ENCODE measurements at places on chromosomes 3 and 15.

GRCh38 chr15:27884726-27885125 is 214.4 kb downstream of the OCA2 start:
- no peak for DNase-seq

DNA sequence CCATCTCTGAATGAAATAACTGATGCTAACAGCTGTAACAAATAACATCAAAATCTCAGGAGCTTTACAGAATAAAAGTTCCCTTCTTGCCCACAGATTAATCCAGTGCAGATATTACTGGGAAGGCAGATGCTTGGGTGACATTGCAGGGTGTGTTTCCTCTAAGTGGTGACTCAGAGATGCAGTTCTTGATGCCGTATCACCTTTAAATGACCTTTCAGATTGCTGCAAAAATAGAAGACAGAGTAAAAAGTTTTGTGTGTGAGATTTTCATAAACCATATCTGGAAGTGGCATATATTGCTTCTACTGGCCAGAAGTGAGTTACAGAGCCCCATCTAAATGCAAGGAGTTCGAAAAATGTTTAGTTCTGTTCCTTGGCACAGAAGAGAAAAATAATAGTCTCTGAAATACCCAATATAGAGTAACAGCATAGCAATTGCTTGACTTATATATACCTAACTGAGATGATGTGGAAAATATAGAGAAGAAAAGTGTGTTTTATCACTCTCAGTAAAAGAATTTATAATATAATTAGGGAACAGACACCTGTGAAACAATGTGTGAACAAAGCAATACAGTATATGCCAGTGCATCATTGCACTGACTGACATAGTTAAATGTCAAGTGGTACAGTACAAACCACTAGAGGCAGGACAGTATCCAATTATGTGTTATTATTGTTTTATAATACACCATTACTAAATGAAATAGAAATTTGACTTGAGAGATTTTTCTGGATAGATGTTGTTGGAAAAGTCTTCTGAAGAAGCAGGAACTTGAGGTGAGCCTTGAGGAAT is 430.7 kb upstream of the CBLB start:
- DNase-seq, result no peak

DNA sequence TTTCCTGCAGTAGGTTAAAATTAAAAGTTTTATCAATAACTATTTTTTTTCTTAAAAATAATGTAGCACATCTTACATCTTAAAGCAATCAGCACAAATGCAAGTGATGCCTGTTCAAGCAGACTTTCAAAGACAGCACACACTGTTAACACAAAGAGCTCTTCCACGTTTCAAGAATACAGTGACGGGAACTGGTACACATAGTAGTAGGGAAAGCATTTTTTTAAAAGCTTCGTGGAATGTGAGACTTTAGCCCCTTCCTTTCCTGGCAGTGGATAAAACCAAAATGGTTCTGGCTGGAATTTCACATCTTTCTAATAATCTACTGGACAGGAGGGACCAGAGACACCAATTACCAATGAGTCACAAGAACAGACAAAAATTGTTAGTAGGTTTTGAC is 33.5 kb upstream of the SLC2A2 start:
- DNase-seq, result no peak

- DNase-seq, result no peak
Measured at GRCh38 chr3:56855856-56856512, 54.2 kb upstream of the ARHGEF3 start.

GRCh38 chr15:86349565-86349964 is 269.9 kb downstream of the AGBL1 start:
- DNase-seq, result no peak

- no peak for DNase-seq
Measured at GRCh38 chr3:140493271-140493670, 184.6 kb upstream of the TRIM42 start.

Measured in NCI-H1092 (cell line).